ENCODE measurements at places on chromosomes 11 and 22.

GRCh38 chr22:45008751-45009605 lies 827 bp downstream of the PHF21B start:
- DNase-seq = no peak

GRCh38 chr11:68498903-68499883 lies 38.6 kb downstream of the PPP6R3 start:
- no peak for DNase-seq

GRCh38 chr11:116279511-116279910 lies 493.3 kb downstream of the BUD13 start:
- no peak for DNase-seq

DNA sequence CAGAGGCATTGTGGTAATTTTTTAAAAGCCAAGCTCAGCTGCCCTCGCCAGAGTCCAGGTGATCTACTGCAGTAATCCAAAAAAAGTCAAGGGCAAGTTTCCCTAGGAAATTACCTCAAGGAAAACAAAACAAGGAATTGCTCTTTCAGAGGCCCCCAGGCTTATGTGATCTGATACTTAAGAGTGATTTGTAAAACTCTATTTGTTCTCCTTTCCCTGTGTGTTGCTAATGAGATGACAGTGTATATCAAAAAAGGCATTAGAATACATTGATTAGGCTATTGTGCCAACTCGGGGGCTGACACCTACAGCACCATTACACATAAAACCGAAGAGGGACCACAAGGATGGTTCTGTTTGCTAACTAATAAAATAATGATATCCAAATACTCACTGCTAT lies 44.5 kb upstream of the CHRM4 start:
- DNase-seq = no peak
